ENCODE measurements at places on chromosomes 16 and 17. TPM values are rescaled to one million over a fixed set of nuclear protein-coding genes. Genes with fewer than 3 reads are reported as not detected.

ITGB4 gene
- 13.9 TPM for total RNA-seq

TBC1D3 gene
- total RNA-seq = not detected

KRT17 gene
- total RNA-seq = not detected

NME1 gene
- total RNA-seq = 118 TPM

ZBTB4 gene
- total RNA-seq = 72.5 TPM

KRTAP3-3 gene
- not detected for total RNA-seq

RGS11 gene
- total RNA-seq = 21.4 TPM

GLTPD2 gene
- not detected for total RNA-seq

DNA sequence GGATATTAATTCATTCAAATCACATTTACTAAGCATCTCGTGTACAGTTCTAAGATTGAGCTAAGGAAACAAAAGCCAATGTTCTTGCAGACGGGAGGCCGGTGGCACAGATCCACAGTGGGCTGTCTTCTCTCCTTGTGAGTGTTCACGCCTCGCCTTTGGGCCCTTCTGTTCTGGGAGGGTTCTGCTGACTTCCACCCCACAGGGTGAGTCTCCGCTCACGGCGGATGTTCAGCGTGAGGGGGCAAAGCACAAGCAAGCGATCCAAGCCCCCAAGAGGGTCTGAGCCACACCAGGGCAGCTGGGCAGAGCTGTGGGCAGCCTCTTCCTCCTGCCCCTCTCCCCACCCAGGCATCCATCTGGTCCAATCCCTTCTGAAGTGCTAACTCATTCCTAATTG is 84.3 kb upstream of the DOC2B start:
- DNase-seq = peak; percentile 85

GRCh38 chr17:861364-861763 is 79.2 kb downstream of the MRM3 start:
- DNase-seq = no peak

DNA sequence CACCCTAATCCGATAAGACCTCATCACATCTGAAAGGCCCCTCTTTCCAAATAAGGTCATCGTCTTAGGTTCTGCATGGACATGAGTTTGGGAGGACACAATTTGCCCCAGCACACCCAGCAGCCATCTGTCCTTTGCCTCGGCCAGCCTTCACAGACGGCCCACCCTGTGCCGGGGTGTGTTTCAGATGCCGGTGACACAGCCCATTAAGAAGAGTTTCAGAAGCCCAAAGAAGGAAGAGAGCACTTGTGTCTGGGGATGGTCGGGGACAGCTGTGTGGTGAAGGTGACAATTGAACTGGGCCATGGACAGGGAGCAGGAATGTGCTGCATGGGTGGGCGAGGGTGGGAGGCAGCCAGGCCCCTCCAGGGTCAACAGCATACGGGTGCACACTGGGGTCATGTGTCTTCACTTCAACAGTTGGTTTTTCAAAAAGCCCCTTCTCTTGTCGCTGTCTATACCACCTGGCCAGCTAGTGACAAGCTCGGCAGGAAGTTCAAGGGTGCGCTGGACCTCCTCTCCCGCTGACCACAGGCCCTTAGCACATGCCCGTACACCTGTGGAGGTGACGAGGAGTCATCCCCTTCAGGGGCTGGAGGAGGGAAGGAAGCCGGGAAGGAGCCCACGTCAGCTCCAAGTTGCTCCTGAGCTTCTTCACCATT is 183.1 kb downstream of the C16orf95 start:
- peak; percentile 69 for DNase-seq

- no peak for DNase-seq
These were observed 35.0 kb downstream of the DEF8 start for GRCh38 chr16:89983536-89983935.

- no peak for DNase-seq
These were observed 2.9 kb downstream of the NEURL4 start for GRCh38 chr17:7326186-7326585.

GRCh38 chr16:49019081-49019633 is 262.5 kb downstream of the CBLN1 start:
- no peak for DNase-seq

DNA sequence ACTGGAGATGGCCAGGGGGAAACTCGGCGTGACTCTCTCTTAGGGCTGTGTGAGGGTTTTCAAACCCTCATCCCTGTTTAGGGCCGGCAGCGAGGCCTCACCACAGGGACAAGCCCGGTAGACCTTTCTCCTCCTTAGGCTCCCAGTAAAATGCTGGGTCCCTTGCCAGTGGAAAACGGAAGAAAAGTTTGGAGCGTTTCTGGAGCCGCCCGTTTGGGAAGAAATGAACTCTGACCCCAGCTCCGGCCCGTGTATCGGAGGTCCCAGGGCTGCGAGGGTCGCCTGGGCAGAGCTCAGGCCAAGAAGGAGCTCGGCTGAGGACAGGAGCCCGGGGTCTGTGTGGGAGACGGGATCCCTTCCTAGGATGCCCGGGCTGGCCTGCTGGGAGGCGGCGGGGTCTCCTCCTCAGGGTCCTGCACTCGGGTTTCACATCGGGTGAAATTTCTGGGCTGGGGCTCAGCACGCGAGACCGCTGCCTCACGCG is 23.2 kb downstream of the ZNF213 start:
- no peak for DNase-seq

DNA sequence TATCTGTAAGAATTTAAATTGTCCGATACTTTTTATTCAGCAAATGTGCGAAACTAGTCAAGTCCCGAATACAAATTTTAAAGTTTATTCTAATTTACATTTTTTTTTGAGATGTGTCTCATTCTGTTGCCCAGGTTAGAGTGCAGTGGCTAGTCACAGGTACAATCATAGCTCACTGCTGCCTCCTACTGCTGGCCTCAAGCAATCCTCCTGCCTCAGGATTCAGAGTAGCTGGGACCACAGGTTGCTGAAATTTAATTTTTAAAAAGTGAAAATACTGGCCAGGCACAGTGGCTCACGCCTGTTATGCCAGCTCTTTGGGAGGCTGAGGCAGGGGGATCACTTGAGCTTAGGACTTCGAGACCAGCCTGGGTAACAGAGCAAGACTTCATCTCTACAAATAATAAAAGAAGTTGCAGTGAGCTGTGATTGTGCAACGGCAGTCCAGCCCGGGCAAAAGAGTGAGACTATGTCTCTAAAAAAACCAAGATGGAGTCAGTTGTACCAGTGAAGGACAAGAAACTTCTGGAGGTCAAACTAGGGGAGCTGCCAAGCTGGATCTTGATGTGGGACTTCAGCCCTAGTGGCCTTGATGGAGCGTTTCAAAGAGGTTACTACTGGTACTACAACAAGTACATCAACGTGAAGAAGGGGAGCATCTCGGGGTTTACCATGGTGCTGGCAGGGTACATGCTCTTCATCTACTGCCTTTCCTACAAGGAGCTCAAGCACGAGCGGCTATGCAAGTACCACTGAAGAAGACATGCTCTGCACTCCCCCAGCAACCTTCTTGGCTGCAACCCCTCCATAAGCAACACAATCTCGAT is 5.6 kb downstream of the POLG2 start:
- DNase-seq = no peak

GRCh38 chr17:74810699-74811485 is 34.7 kb upstream of the NAT9 start:
- DNase-seq = no peak

GRCh38 chr16:75433732-75434413 is 570 bp upstream of the CFDP1 start:
- no peak for DNase-seq

DNA sequence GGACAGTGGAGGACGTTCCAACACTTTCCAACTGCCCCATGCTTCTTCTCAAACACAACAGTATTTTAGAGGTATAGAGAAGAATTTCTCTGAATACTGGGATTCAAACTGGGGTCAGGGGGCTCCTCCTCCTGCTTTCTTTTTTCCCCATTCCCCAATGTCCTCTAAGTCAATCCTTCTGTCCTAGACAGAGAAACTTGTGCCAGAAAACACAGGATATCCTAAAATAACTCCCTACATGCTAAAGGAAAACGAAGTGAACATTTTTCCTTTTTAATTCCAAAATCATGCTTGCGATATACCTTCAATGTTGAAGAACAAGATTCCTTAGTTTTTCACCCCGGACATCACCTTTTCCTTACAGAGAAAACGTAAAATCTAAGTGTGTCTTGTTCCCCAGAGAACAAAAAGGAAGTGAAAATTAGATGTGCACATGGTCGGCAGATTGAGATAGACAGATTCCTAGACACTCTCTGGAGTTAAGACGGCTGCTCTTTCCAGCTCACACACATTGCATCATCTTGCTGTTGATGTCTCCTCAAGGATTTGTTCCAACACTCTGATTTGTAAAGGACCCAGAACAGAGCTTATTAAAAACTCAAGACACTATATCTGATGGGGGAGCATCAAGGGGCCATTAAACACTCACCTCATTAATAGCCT is 228.2 kb downstream of the GRIN2A start:
- no peak for DNase-seq

DNA sequence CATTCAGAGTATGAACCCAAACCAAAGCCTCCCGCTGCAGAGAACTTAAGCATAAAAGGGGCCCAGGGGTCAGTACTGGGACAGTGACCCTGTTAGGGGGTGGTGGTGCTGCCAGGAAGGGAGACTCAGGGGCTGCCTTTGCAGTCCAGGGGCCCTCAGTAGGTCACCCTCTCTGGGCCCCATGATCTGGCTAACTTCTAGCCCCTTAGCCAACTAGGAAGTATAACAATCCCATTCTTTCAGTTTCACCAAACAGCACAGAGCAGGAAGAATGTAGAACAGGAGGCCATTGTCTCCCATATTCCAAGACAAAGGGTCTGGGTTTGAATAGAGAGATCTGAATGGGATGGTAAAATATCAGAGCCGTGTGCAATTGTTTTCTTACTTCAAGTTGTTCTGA is 378.6 kb upstream of the C16orf82 start:
- no peak for DNase-seq

DNA sequence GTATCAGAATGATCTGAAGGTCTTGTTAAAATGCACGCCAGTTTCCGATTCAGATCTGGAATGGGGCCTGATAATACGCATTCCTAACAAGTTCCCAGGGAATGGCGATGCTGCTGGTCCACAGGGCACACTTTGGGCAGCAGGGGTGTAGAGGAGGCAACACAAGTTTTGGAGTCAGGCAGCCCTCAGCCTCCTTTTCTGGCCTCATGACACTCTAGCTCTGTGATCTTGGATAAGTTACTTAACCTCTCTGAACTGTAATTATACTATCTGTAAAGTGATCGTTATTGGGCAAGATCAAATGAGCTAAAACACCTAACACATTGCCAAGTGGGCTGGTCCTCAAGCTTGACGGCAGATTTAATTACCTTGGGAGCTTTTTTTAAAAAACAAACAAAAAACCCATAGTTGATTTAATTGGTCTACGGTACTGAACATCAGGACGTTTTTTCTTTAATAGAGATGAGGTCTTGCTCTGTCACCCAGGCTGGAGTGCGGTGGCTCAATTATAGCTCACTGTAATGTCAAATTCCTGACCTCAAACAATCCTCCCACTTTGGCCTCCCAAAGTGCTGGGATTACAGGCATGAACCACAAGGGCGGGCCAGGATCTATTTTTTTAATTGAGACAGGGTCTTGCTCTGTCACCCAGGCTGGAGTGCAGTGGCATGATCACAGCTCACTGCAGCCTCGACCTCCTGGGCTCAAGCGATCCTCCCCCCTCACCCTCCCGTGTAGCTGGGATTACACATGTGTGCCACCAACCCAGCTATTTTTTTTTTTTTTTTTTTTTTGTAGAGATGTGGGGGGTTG is 10.0 kb upstream of the MRPS23 start:
- no peak for DNase-seq

DNA sequence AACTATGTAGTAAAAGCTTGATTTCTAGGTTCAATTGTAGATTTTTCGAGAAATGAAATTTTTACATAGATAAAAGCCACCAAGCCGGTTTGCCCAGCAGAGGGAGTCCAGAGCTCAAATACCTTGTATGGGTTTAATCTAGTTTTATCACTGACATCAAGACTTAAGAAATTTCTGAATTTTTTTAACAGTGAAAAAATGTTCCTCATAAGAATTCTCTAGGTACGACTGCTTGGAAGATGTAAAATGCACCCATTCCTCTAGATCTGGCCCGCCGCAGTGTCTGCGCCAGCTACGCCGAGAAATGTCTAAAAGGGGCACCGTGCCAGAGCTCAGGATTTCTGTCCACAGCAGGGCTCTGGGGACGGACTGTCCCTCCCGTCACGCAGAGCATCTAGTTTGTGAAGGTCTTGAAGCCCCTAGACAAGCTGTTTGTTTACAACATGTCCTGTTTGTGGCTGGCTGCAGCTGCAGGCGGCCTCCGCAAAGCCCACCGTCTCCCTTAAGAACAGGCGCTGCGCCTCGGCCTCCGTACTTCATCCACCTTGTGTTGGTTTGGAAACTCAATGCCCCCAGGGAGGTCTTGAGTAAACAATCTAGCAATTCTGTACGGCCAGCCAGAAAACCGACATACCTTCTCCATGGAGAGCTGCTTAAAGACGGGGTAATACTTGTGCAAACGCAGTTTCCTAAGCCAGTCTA is 24.8 kb downstream of the MAP1LC3B start:
- no peak for DNase-seq

GRCh38 chr16:72705801-72706200 is 342.1 kb downstream of the ZFHX3 start:
- no peak for DNase-seq

GRCh38 chr17:79354173-79354820 is 256.6 kb downstream of the RBFOX3 start:
- DNase-seq = no peak

DNA sequence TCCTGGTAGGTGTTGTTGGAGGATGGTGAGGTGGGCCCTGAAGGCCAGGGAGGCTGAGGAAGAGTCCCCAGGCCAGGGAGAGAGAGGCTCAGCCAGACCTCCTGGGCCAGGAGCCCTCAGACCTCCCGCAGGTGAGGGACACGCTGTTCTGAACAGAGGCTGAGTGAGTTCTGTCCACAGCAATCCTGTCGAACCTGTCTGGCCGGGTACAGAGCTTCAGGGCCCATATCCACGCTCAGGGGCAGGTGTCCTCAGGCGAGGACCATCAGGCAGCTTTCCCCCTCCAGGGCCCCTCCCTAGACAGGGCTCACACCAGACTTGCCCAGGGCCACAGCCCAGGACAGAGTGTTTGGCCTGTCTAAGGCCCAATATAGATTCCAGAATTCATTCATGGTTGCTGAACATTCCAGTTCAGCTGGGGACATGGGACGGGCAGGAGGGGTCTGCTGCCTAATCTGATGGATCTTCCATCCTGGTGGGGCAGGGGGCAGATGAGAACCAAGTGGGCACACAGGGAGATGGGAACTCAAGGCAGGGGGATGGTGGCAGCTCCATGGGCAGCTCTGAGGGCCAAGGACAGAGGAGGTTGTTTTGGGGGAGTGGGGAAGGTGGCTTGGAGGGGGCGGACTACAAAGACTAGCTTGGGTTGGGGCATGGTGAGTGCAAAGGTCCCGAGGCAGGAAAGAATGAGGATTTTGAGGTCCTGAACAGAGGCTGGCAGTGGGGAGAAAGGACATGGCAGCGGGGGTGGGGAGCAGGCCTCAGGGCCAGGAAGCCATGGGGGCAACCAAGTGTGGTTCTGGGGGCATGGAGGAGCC is 23.4 kb upstream of the MPRIP start:
- DNase-seq = no peak

GRCh38 chr16:71626018-71626857 is at the start of gene MARVELD3:
TSS of gene MARVELD3 (plus strand) at chr16:71626184. CDS start at chr16:71626230, 46 bp downstream.
- DNase-seq = no peak

DNA sequence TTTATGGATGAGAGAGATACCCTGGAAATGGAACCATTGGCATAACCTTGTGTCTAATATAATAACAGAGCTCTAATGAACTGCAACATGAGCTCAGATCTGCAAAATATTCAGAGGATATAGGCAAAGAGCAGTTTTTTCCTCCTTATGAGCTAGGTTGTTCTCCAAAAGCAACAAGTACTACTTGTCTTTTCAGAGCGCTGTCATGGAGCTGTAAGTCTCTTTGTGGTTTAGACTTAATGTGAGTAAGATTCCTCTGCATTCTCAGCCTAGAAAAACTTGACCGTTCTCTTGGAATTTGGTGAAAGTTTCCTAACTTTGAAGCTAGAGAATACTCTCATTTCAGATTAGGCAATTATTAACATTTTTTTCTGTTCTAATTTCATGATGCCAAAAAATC is 85.2 kb downstream of the FTO start:
- DNase-seq = no peak

All from mesenteric fat pad (tissue), 1 donor.